Astrocyte (in vitro differentiated cells and primary cell): ENCODE measurements at places on chromosomes 7 and 10.

DNA sequence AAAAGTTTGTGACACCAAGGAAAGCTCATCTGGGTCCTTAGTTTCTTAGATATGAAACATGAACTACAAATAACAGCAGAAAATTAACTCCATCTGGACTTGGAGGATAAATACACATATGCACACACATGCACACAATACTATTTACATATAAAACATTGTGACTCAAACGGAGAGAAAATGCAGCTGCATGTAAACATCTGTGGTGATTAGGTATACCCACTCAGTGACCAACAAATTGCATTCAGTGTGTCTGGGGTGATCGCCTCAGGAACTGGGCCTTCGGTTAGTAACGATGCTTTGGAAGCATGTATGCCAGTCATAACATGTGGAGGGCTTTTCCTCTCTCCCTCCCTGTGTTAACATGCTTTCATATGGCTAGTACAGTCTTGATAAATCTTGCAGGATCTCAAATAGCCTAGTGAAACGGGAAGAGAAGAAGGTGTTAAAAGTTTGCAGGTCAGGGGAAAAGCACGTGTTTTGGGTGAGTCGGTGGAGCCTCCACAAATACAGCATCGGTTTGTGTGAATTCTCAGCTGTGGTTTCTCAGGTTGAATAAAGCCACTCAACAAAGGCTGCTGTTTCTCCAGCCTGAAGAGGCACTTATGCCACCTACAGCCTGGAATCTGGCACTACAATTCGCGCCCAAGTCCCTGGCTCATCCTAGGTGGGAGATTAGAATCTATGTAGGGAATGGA lies 8.7 kb upstream of the GLRX3 start:
- DNase-seq, result peak; percentile 59

- no peak for DNase-seq
Observed at GRCh38 chr7:131544449-131545301, 11.8 kb downstream of the PODXL start.

DNA sequence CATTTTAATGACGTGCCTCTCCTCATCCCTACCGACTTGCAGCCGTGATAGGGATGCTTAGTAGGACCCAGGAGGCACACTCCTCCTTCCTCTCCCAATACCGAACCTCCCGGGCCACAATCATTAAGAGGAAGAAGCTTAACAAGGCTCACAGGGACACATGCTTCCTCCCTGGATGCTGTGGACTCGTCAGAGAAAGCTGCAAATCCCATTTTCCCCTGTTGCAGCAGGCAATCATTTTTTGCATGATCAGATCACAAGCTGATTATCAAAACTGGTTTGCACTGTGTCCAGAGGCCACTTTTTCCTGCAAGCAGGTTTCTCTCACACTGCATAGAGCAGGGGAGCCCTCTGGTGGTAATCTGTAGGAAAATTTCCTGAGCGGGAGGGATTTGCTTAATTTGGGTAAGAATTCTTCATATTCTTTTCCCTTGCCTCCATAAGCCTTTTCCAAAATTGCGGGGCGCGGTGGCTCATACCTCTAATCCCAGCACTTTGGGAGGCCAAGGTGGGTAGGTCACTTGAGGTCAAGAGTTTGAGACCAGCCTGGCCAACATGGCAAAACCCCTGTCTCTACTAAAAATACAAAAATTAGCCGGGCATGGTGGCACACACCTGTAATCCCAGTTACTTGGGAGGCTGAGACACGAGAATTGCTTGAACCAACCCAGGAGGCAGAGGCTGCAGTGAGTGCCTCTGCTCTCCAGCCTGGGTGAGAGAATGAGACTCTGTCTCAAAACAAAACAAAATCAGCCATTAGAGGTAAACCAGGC lies 16.1 kb upstream of the LAMB4 start:
- DNase-seq, result peak; percentile 61

- DNase-seq, result peak; percentile 4
Observed at GRCh38 chr10:42519761-42520460, 118.5 kb downstream of the ZNF33B start.

DNA sequence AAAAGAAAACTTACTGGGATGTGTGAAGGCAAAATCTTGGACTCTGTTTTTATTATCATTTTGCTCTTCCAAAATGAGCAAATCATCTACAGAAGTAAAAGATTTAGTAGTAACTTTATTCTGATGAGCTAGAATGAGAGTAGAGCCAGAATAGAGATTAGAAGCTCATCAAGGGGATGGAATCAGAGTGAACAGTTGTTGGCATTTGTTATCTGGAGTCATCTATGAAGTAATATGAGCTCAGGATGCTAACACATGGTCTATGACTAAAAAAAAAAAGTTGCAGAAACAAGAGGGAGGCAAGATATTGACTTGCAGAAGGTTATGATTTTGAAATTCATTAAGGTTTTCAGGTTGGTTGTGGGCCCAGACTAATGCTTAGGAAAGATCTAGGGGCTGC lies 409.1 kb upstream of the ETV1 start:
- DNase-seq, result no peak

GRCh38 chr10:69506834-69507713 lies 55.8 kb downstream of the TSPAN15 start:
- no peak for DNase-seq

DNA sequence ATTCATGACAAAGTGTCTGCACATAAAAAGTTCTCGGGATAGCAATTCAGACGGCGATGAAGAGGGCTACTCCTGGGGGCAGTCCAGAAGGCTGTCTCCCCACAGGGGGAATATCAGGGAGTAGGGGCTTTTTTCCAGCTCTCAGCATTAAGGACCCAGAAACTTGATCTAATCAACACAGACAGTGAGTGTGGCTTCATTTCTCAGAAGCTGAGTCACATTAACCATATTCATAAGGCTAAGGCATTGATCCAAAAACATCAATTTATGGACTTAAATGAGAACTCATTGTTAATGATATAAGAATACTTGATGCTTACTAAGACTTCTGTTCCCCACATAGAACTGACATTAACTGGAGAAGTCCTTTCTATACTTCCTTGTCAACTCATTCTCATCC lies 87.5 kb upstream of the AOAH start:
- peak; percentile 26 for DNase-seq

DNA sequence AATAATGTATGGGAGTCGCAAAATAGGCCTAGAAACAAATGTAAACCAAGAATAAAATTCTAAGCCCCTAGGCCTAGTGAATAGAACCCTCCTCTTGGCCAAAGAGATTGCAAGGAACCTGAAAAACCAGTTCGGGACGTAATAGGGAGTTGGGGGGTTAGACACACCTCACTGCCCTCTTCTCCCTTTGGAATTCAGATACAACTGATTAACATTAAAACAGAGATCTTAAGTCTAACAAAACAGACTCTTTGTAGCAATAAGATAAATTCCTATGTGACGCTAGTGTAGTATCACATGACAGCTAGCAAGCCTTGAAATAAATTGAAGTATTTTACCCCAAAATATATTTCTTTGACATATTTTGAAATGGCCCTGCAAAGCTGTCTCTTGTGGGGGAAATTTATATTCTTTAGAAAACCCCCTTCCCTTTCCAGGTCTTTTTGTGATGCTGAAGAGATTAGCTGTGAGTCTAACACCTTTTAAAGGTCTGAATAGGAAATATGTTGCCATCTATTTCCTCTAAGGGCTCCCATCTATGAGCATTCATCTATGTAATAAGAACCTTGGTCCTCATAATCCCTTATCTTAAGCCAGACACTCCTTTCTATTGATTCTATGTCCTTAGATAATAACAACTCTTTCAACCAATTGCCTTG lies 623.4 kb upstream of the NRG3 start:
- no peak for DNase-seq

DNA sequence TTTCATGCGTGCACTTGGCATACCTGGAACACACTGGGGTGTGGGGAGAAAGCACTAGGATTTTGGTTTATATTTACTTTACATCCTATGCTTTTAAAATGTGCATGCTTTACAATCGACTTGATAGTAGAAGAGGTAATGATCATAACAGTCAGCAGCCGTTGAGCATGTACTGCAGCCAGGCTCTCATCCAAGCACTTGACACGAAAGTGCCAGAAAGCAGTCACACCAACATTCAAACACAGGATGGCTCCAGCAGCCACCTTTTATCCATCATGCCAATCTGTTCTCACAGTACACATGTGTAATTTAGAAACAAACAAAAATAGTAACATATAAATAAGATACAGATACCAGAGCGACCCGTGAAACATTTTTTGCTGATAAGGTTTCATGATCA lies 1.2 kb upstream of the FAM241B start:
- no peak for DNase-seq

DNA sequence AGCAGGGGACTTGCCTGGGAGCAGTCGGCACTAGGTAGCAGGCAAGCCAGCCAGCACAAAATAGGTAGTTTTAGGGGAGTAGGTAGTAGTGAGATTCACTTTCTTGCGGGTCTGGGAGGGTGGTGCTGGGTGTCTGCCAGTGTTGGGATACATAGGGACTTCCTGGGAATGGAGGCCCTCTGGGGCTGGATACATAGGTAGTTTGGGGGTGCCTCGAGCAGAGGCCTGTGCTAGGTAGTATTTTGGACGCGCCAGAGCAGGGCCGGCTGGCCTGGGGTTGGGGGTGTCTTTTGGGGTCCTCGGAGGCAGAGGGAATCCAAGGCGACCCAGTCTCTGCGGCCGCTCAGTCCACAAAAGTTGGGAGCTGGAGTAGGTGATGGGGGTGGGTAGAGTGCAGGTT lies 2.0 kb upstream of the HOXA3 start:
- no peak for DNase-seq

GRCh38 chr10:50480054-50481007 lies 143.4 kb downstream of the SGMS1 start:
- DNase-seq, result no peak

GRCh38 chr10:734481-734880 lies 45.0 kb upstream of the DIP2C start:
- DNase-seq, result no peak

DNA sequence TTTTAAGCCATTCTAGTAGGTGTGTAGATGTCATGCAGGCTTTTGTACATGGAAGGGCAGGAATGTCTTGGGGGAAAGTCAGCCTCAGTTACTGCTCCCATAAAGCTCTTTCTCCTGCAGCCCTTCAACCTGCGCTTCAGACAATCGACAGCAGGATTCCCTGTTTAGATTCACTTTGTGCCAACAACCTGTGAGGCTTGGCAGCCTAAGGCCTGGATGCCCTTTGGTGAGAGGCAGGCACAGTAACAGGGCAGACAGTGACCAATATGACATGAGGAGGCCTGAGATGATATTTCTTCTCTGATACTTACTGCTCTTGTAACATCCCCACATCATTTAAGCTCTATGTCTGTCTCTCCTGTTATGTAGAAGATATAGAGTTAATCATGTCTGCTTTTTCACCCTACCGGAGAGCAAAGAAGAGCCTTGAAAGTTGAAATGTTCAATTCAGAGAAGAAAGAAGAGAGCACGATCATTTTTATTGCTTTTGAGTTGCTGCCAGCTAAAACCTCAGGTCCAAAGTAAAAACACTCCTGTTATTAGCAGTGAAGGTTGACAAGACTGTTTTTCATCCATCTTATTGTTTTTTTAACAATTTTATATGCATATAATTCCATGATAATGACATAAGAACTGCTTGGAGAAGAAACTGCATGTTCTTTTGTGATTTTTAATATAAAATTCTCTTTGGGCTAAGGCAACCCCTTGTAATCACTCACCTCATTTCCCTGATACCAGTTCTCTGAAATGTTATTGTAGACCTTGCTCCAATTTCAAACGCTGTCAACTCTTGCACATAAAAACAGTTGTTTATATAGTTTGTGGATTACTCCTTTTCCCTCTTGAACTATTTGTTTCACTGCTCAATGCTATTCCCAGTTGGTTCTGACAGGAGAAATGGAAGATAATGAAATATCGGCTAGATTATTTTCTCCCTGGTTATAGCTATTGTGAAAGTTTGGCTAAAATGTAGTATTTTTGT lies 140.9 kb downstream of the GALNT17 start:
- DNase-seq, result no peak

GRCh38 chr7:144670218-144670617 lies 165.6 kb downstream of the TPK1 start:
- no peak for DNase-seq

- peak; percentile 64 for DNase-seq
Observed at GRCh38 chr7:131381069-131381838, 53.6 kb downstream of the MKLN1 start.

DNA sequence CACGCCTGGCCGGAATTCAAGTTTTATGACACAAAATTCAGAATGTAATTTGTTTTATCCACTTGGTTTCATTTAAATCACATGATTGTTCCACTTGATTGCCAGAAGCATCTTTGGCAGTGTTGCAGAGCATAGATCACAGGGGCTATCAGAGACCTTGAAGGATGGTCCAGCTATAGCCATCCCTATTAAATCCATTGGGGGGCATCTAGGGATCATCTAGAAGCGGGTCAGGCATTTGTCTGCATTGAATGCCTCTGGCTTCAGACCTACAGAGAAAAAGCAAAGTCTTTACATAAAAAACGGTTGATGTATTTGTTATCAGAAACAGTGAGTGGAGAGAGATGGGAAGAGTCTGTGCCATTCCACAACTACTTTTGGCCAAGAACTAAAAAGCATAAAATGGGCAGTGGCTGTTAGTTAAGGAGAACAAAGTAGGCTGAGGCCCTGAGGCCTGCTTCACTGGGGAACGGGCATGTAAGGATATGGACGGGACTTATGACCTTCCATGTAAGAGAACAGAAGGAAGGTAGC lies 146.3 kb downstream of the NXPH1 start:
- DNase-seq, result no peak

- DNase-seq, result no peak
Observed at GRCh38 chr10:46292573-46293023, 5.8 kb downstream of the ANTXRL start.

GRCh38 chr10:69451784-69452251 lies 553 bp downstream of the TSPAN15 start:
- no peak for DNase-seq

DNA sequence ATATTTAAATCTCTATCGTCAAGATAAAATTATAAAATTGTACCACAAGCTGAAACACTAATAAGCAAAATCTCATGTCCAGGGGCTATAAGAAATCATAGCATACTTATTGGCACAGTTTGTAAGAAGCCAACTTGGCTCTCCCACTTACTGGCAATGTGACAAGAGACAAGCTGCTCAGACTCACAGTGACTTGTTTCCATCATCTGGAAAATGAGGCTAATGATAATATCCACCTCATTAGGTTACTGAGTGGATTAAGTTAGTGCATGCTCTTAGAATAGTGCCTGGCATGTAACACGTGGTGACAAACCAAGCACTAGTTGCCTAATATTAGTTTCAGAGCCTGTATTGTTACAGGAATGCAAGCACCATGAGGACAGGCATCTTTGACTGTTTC lies 234.4 kb downstream of the GLI3 start:
- DNase-seq, result no peak

GRCh38 chr10:48700071-48700470 lies 15.4 kb downstream of the WDFY4 start:
- DNase-seq, result no peak

DNA sequence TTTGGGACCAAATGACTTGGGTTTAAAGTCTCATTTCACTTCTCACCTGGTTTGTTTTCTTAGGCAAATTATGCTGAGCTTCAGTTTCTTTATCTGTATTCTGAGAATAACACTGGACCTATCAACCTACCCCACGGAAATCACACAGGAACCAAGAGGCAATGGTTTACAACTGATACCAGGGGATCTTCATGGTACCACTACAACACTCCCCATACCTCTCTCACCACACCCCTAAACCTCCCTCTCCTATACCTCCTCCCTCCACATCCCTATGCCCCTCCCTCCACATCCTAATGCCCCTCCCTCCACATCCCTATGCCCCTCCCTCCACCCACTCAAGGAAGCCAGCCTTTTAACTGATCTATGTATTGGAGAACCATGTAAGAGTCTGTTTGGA lies 9.9 kb downstream of the FAM204A start:
- DNase-seq, result no peak
